ENCODE measurements at places on chromosomes 7 and 10. TPM values are rescaled to one million over a fixed set of nuclear protein-coding genes. Genes with fewer than 3 reads are reported as not detected.

SYPL1 gene
- total RNA-seq = 62.2 TPM

GRCh38 chr10:17959870-17960269, 8.2 kb downstream of the SLC39A12 start:
- no peak for DNase-seq

DNA sequence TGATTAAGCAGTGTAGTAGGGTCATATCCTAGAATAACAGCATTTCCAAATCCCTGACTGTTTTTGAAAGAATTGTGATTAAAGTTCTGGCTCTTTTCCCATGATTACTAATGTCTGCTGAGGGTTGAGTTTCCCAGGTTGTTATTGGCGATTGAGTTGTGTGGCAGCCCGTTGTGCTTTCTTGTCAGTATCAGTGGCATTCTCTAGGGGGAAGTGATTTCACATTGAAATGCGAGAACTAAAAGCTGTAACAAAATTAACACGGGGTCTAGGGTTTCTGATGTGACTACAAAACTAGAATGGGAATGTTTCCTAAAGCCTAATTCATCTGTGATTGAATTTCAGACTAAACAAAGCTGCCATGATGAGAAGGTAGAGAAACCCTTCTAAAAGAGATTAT, 349.4 kb downstream of the EXOC4 start:
- peak; percentile 4 for DNase-seq

GRCh38 chr7:142632271-142633134, 116.8 kb upstream of the PRSS1 start:
- DNase-seq = no peak

CHRM2 gene
- total RNA-seq = not detected

- DNase-seq = no peak
Observed at GRCh38 chr10:91662993-91663392, 30.1 kb upstream of the PPP1R3C start.

All from epithelial cell of proximal tubule (primary cell).